ENCODE measurements at places on chromosomes 7 and 10.

DNA sequence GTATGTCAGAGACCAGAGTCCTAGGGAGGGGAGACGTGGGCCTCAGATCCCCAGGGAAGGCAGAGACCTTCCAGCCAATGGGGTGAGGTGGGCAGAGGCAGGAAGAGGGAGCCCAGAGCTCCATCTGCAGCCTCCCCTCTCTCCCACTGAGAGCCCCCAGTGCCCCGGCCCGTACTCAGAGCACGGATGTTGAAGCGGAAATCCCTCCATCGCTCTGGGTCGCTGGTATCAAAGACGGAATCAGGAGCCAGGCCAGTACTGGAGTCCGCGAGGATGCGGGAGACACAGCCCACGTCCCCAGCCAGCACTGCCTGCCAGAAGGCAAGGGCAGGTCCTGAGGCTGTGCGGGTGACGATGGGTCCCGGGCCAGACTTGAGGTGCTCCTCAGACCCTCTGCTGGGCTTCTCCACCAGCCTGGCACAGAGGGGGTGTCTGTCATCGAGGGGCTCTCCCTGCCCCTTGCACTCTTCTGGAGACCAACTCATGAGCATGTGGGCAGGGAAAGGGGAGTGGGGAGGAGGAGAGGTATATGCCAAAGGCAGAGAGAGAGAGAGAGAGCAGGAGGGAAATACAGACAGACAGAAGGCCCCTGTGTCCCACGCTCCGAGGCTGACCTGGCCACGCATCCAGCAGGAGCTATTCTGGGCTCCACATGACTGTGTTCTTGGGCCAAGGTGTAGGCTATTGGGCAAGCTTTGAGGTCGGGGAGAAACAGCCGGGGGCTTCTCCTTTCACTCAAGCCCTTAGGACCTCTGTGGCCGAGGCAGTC is at the start of gene ASB10:
TSS of gene ASB10 (minus strand) at position 611 of the 769 bp plus-strand sequence. CDS start at position 491, 120 bp downstream.
- no peak for DNase-seq

GRCh38 chr10:47425813-47426419 is 41.8 kb upstream of the ZNF488 start:
- no peak for DNase-seq

- DNase-seq: no peak
Observed at GRCh38 chr7:33477719-33478480, 348.5 kb downstream of the BBS9 start.

DNA sequence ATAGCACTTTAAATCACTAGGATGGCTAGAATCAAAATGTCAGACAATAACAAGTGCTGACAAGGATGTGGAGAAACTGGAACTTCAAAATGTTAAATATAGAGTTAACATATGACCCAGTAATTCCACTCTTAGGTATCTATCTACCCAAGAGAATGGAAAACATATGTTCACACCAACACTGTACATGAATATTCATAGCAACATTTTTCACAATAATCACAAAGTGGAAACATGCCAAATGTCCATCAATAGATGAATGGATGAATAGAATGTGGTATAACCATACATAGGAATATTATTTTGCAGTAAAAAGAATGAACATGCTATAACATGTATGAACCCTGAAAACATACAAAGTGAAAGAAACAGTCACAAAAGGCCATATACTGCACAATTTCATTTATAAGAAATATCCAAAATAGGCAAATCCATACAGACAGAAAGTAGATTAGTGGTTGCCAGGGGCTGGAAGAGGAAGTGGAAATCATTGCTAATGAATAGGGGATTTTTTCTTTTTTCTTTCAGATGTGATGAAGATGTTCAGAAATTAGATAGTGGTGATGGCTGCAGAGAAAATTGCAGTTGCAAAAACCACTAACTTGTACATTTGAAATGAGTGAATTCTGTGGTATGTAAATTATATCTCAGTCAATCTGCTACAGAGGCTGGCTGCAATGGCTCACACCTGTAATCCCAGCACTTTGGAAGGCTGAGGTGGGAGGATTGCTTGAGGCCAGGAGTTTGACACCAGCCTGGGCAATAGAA is 93.0 kb downstream of the CPVL start:
- DNase-seq: no peak

DNA sequence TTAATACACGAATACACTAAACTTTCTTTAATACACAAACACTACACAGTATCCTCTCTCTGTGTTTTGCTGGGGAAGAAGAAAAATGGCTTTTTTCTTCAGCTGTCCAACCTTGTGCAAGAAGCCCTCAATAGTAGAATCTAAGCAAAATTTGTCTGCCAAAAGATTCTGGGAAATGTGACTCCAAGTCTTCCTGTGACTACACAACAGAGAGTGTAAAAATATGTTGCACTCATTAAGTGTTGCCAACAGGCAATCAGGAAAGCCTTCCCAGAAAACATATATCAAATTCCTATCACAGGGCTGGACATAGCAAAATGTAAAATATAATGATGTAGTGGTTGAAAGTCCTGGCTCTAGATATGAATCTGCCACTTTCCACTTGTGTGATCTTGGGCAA is 825.1 kb upstream of the ZWINT start:
- no peak for DNase-seq

GRCh38 chr7:14270099-14270498 is 280.6 kb upstream of the ETV1 start:
- DNase-seq: no peak

GRCh38 chr10:1571587-1572237 is 165.6 kb downstream of the ADARB2 start:
- no peak for DNase-seq

GRCh38 chr7:50197549-50197948 is 104.5 kb upstream of the ZPBP start:
- no peak for DNase-seq

DNA sequence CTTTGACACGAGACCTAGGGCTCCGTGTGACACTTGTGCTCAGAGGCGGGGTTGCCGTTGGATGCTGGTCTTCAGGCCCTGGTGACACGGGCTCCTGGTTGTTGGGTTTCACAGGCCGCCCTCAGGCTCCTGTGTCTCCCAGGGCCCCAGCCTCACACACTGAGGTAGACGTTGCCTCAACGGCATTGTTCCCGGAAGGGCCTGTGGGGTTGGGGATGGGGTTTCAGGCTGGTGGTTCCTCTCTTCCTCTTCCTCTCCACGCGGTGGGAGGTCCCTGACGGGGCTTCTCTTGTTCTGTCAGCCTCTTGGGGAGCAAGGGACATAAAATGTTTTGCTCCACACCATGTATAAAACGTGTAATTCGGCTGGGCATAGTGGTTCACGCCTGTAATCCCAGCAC is 125.1 kb downstream of the TRRAP start:
- DNase-seq: no peak

DNA sequence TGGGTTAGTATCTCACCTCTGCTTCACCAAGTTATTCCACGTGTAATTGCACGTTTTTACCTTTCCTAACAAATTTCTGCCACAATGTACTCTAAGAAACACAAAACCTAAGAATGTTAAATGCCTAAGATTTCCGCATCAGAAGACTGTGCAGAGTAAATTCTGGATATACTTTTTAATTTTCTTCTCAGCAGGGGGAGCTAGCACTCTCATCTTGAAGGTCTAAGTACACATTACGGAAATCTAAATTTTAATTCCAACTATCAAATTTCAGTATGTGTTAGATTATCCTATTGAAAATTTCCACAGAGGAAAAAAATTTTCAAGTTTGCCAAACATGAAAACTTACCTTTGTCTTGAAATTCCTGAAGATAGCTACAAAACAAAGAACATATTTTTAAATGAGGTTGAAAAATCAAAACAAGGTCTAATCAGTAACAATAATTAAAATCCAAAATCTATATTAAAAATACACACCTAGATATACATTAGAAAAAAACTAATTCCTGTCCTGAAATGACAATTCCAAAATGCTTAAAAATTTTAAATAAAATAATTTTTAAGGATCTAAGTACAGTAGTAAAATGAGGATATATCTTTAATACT is 10.5 kb downstream of the SKAP2 start:
- DNase-seq: peak; percentile 73

DNA sequence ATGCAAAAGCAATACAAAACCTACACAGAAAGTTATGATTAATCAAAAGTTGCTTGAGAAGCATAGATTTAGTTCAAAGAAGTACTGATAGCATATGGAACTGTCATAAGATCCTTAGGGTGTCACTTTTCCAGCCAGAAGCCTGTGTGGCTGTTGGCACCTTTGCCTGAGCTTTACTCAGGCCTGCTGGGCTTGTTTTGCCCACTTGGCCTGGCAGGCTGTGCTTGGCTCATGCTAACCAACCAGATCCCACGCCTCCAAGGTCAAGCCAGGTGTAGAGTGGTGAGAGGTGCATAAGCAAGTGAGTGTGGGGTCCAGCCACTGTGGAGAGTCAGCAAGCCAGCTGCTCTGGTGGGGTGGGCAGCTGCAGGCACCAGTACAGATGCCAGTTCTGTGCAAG is 12.0 kb upstream of the LIPA start:
- DNase-seq: no peak

- no peak for DNase-seq
Observed at GRCh38 chr7:69622014-69622835, 23.9 kb downstream of the AUTS2 start.

DNA sequence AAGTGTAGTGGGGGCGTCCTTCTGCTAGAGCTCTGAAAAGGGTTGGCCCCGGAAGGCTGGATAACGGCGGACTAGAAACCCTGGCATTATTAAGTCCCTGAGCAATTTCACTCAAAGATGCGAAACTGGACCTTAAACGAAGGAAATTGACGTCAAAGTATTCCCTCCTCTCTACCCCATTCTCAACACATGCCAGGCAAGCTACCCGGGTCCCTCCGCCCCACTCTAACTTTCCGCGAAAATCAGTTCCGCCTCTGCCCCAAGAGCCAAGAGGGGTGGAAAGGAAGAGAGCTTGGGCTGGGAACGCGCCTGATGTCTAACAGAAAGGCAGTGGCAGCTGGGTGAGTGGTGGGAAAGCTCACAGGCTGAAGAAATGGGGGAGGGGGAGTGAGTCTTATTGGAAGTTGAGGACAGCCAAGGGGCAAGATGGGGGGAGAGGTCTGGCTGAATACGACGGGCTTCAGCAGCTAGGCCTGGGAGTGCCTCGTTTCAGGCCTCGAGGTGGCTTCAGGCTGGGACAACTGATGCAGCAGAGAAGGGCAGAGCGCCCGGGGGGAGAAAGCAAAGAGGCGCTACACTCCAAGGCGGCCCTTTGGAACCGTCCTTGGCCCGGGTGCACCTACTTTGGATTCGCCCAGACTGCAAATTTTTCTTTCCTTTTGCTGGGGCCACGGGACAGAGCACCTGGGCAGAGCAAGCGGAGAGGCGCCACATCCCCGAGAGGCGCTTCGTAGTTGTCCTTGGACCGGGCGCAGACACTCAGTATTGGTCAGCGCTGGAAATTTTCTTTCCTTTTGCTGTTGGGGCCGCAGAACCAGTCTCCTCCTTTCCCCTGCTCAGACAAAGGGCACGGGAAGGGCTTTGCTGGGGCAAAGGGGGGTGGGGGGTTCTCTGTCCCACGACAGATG is 2.0 kb upstream of the FEZF1 start:
- DNase-seq: no peak

GRCh38 chr7:4763091-4763793 is 12.2 kb upstream of the AP5Z1 start:
- DNase-seq: no peak

DNA sequence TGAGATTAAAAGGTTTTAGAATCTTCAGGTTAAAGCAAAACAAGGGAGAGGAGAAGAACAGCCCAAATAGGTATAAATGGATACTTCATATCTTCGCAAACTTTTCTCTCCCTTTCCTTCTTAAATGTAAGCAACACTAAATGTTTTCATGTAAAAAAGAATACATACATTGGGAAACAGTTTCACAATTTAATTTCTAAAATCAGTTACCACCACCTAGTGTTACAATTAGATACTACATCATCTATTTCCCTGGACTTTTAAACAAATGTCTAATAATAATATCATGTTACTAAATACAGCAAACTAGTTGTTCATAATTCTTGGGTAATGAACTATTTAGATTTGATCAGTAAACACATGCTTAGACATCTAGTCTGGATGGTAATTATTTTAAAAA is 35.8 kb downstream of the MINDY3 start:
- DNase-seq: no peak

DNA sequence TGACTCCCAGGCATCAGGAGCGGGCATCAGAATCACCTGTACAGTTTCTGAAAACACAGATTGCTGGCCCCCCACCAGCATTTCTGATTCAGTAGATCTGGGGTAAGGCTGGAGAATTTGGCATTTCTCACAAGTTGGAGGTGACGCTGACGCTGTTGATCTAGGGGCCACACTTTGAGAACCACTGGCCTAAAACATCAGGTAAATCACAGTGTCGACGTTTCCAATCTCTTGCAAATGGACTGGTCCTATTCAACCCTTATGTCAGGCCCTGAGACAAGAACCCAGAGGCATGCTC is 564.0 kb downstream of the KCNMA1 start:
- DNase-seq: no peak

- DNase-seq: no peak
Observed at GRCh38 chr7:101550641-101551541, 78.2 kb downstream of the MYL10 start.

DNA sequence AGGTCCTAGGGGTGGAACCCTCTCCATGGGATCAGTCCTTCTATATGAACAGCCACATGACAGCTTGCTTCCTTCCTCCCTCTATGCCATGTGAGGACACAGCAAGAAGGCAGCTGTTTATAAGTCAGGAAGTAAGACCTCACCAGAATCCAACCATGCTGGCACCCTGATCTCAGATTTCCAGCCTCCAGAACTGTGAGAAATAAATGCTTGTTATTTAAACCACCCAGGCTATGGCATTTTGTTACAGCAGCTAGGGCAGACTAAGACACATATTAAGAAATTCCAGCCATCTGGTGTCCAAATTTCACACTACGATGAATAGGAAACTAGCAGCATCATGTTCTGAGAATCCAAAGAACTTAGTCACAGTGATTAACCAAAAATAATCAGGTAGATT is 140.1 kb downstream of the ZFAND4 start:
- DNase-seq: no peak

DNA sequence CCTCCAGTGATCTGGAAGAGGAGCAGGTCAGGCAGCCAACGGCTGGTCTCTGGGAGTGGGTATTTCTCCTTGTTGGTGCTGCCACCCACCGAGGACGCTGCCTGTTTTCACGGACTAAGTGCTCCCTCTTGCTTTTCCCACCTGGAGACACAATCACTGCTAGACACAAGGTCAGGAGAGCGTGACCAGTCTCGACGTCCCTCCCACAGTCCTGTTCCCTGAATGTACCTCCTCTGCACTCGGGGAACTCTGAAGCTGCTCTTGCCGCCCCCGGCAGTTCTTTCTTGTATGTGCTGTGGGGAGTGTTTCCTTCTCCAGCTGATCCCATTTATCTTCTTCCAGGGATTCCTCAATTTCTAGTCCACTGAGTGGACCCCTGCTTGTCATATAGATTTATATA is 89.4 kb downstream of the CYTH3 start:
- DNase-seq: no peak

- DNase-seq: no peak
Observed at GRCh38 chr7:100033526-100033925, 16.0 kb upstream of the ZSCAN21 start.

DNA sequence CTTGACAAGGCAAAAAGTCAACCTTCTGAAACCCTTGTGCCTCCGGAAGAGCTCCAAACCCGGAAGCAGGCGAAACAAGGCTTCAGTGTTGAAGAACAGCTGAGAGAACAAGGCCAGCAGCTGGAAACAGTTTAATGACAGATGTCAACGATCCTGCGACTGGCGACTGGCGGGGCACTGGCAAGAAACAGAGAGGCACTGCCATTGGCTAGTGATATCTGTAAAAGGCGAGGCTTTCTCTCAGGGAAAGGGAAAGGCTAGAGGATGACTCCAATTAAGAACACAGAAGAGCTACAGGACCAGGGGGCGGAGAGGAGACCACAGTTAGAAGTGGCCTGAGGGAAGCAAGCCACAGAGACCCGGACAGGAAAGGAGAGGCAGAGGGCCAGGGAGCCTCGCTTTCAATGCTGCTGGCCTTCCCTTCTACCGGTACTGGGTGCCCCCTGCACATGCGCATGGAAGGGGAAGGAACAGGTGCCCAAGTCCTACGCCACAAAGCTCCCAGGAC is 19.4 kb downstream of the ITGB1 start:
- peak; percentile 4 for DNase-seq

Data from NCI-H1092 treated with DMSO at 0.1 percent for 48 hours (cell line).